Activated T-helper 1 cell treated with anti-CD3 and anti-CD28 coated beads, Interleukin-2, amount 50 U/mL, for 16 hours (primary cell): ENCODE measurements at places on chromosomes 2 and 18.

- no peak for DNase-seq
Observed at GRCh38 chr2:138274421-138275291, 226.9 kb upstream of the SPOPL start.

DNA sequence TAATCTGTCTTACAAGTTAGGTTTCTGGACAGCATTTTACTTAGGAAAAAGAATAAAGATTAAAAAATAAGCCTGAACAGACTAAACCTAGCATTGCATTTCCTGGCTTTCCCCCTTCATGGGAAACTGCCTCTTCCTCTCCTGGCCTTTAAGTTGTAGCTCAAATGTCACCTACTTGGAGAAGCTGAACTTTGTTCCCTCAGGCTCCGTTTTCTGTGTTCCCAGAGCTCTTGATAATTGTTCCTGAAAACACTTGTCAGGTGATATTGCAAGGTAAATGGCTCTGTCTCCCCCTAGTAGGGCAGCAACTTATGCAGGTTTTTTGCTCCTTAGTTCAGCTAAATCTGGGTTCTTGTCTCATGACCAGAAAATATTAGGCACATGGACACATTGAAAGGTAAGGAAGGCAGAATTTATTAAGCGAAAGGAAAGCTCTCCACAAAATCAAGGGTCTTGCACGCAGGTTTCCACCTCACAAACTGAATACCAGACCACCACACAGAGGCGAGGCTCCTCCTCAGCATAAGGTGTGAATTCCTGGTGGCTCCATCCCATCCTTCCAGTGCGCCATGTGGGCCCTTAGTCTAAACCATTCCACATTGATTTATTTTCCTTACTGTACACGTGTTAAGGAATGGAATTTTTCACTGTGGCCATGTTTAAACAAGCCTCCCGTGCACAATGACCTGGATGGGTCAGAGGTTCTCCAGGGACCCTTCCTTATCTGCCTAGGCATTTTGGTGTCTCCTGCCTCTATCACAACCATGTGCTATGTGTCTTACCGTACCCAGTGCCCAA, 229.3 kb downstream of the HNMT start:
- no peak for DNase-seq

DNA sequence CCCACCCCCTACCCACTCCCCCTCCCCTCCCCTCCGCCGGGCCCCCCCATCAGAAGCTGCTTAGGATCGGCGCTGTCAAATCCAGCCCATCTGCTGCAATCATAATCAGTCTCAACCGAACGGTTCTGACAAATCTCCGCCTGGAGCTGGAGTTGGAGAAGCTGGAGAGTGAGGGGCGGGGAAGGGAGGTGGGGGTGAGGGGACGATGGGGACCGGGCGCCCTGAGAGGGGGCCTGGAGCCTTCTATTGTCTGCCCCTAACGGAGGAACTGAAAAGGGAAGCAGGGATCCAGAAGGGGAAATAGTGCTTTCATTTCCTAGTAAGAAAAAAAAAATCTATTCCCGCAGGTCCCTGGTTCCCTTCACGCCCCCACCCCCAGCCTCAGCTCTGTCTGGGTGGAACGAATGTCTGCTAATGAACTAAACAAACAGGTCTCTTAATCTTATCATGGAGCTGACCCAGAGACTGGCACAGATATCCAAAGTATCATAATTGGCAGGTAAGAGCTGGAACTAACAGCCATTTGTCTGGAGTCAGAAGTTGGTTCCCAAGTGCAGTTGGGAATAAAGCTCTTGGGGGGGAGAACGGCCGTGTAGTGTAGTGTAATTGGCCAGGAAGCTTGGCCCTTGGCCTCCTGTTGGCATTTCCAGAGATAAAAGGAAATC, 301.2 kb downstream of the NCKAP5 start:
- no peak for DNase-seq

- DNase-seq, result no peak
Observed at GRCh38 chr2:182863642-182864041, 2.8 kb downstream of the FRZB start.

DNA sequence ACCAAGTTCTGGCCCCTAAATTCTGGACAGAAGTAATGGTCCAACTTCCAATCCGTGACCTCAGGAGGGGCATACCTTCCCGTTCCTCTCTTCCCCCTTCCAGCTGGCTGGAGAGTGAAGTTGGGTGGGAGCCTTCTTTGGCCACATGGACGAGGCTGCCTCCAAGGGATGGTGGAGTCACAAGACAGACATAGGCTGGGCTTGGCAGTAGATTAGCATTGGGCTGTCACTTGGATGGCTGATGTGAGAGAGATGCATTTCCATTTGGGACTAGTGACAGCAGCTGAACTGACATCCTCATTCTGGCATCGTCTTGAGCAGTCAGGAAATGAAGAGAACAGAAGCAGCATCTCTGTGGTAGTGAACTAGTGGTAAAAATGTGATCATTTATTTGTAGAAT, 12.6 kb downstream of the NT5DC4 start:
- no peak for DNase-seq

GRCh38 chr2:25228848-25229278, 60.5 kb upstream of the POMC start:
- DNase-seq, result no peak

DNA sequence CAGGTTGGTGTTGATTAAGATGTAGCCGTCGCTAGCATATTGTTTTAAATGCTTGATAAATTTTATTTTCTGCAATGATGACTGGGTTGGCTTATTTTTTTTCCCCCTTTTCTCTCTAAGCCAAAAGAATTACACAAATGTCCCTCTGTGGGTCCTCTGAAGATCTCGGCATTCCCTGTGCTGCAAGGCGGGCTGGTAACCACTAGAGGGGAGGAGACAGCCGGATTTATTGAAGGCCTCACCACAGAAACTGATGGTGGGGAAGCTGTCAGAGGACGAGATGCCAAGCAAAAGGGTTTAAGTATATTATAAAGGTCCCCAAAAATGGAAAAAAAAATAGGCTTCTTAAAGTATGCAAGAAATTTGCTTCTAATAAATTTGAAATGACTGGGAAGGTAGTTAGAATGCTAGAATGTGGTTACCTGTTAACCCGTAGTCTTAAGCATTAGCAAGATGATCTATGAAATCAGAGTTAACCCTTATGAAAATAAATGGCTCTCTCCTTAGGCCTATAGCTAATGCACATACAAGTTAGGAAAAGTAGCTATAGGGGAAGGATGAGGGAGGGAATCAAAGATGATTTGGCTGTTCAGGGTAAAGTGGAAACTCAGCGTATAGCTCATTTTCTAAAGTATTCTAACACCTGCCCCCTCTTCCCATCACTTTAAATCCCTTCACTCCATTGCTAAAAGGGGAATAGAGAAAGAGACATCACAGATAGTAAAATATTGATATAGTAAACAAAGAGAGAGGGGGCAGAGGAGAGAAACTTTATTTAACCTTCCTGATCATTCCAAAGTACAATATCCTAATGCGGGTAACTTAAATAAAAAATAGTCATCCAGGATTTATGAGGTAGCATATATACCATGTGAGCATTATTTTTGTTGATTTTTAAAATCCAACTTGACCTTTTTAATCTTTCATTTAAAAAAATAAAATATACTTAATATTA, 894.5 kb upstream of the POU3F3 start:
- DNase-seq, result no peak

- DNase-seq, result no peak
Observed at GRCh38 chr2:37993143-37993542, 68.1 kb downstream of the RMDN2 start.
